ENCODE measurements at places on chromosomes 7 and 10.

DNA sequence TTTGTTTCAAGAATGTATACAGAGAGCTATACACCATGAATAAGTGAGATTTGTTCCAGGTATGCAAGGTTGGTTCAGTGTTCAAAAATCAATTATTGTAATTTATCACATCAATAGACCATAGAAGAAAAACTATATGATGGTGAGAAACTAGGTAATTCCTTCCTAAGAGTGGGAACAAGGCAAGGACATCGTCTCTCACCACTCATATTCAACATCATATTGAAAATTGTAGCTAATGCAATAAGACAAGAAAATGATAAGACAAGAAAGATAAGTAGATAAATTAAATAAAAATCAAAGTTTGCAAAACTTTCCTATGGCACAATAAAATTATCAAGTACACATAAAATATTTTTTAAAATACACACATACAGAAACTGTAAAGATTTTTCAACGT is 385.3 kb upstream of the COBL start:
- no peak for DNase-seq

DNA sequence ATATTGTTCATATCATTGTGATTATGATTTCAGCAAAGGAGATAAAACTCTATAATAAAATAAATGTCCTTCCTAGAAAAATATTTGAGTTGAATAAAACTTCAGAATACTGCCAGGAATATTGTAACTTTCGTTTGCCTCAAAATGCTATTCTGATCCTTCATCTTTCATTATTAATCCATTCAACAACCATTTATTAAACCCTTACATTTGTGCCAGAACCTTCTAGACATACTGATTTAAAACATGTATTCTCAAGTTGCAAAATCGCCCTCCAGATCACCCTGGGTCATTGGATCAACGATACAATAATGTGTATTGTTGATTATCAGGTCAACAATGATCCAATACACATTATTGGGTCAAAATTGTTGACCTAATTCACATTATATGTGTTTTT is 759.8 kb downstream of the CNTNAP2 start:
- DNase-seq, result no peak

DNA sequence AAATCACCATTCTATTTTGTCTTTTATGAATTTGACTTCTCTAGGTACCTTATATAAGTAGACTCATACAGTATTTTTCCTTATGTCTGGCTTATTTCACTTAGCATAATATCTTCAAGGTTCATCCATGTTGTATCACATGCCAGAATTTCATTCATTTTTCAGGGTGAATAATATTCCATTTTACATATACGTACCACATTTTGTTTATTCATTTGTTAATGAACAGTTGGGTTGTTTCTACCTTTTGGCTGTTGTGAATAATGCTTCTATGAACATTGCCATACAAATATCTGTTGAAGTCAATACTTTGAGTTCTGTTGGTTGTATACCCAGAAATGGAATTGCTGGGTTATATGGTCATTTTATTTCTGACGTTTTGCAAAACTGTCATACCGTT is 20.7 kb downstream of the AHCYL2 start:
- no peak for DNase-seq

GRCh38 chr7:42085531-42085930 is 151.5 kb downstream of the GLI3 start:
- no peak for DNase-seq

DNA sequence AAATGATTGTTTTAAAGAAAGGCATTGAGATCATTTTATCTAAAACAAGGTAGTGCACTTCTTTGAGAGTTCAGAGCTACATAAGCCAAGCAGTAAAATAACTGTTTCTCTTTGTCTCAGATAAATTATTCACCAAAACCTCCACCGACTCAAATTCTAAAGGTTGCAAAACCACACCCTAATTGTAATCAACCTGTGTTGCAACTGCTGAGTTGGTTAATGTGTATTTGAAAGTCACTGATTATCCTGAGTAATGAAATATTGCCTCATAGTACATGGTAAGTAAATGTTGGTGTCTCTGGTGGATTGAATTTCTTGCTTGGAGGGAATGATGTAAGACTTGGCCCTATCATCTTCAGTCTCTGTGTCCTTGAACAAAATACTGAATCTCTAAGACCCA is 35.9 kb upstream of the CYP2C9 start:
- DNase-seq, result no peak

GRCh38 chr10:107889105-107889504 is 724.6 kb upstream of the SORCS1 start:
- DNase-seq, result no peak

DNA sequence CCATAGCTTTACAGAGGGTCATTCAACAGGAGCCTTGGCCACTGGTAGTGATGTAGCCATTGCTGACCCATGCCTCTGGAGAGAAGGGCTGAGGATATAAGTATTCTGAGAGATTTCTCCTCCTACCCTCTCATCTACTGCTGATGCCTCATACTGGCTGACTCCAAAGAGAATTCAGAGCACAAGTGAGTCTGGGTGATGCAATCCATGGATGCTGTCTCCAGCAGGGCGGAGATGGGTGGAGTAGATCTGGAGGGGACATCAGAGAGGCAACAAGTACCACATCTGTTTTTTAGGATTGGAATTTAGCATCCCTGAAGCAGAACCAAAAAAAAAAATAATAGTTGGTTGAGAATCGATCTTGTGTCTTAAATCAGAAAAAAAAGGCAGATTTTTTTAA is 705.7 kb upstream of the CELF2 start:
- DNase-seq, result no peak

Data from HCT116 (cell line).